K562 (cell line): ENCODE measurements at places on chromosomes 5 and 9. TPM values are rescaled to one million over a fixed set of nuclear protein-coding genes. Genes with fewer than 3 reads are reported as not detected.

- DNase-seq: no peak
Observed at GRCh38 chr9:130866474-130866965, 30.1 kb downstream of the QRFP start.

- DNase-seq: no peak
Observed at GRCh38 chr5:93600409-93601070, 17.5 kb downstream of the NR2F1 start.

- no peak for DNase-seq
Observed at GRCh38 chr5:149543361-149544027, 7.7 kb downstream of the CSNK1A1 start.

- DNase-seq: no peak
Observed at GRCh38 chr9:133164191-133164590, 477 bp upstream of the GBGT1 start.

DNA sequence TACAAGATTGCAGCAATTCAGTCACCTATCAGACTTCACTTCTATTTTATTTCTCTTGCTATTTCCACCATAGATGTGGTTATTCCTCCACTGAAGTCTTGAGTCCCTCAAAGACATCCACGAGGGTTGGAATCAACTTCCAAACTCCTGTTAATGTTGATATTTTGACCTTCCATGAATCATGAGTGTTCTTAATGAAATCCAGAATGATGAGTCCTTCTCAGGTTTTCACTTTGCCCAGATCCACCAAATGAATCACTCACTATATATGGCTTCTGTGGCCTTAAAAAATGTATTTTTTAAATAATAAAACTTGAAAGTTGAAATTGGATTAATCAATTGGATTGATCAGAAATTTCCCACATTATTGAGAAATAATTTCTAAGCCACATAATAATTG is 1821.0 kb downstream of the EFNA5 start:
- no peak for DNase-seq

- DNase-seq: no peak
Observed at GRCh38 chr5:109326919-109327318, 82.9 kb downstream of the PJA2 start.

Gene CARD9
- 35.6 and 42.7 TPM in 2 replicates for total RNA-seq

Gene FAM169A
- total RNA-seq: 0.04 and 0.07 TPM in 2 replicates

Gene SMIM33
- total RNA-seq: not detected in 2 replicates

Gene LRRC14B
- not detected in 2 replicates for total RNA-seq
